ENCODE measurements at places on chromosomes 7 and 10.

DNA sequence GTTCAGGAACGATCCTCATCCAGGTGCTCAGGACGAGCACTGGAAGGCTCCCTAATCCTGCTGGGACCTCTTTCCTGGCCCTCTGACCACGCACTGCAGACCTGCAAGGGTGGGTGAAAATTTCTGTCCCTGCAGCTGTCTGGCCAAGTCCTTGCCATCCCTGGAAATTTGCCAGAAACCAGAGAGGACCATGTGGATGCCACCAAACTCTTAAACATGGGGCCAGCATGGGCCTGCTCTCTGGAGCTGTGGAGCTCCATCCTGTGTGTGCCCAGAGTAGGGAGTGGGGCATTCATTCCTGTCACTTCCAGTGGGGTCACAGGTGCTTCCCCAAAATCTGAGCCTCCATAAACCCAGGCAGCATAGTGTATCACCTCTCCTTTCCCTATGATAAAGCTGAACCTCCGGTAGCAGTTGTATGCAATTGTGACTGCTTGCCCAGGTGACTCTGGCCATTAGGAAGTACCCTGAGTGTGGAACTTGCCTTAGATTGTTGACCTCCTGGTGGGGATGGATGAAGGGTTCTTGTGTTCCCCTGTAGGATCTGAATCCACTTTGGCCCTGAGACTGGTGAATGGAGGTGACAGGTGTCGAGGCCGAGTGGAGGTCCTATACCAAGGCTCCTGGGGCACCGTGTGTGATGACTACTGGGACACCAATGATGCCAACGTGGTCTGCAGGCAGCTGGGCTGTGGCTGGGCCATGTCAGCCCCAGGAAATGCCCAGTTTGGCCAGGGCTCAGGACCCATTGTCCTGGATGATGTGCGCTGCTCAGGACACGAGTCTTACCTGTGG is 57.1 kb downstream of the DMBT1 start:
- no peak for DNase-seq

DNA sequence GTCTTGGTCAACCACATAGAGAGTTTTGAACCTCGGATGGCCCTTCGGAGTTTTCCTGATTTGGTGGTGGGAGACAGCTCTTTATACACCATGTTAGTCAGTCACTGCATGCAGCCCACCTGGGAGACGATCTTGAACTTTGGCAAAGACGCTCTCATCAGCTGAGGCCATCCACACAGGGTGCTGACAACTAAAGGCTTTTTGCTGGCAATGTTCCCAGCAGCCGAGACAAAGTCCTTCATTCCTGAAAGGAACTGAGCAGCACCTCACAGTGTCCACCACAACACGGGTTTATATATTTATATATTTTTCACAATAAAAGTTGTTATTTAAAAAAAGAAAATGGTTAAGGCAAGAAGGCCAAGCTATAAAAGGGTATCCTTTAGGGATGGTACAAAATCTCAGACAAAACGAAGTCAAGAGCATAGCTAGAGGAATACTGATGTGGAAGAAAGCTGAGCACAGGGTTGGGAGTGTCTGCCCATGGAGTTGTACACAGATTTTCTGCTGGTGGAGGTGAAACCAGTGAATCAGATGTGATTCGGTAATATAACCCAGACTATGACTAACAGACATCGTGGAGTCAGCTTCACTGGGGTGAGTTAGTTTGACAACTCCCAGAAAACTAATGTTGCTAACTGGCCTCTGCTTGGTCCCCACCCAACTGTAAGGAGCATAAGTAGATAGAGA is 27.4 kb upstream of the CAPZA2 start:
- no peak for DNase-seq

GRCh38 chr7:32256376-32256775 is 186.2 kb upstream of the PDE1C start:
- DNase-seq, result no peak

- no peak for DNase-seq
Measured at GRCh38 chr7:26863518-26864308, 677 bp downstream of the SKAP2 start.

GRCh38 chr10:50216894-50217293 is 34.4 kb downstream of the ASAH2 start:
- DNase-seq, result peak; percentile 4

Data from AG09309 (cell line).